Activated naive CD4-positive, alpha-beta T cell treated with anti-CD3 and anti-CD28 coated beads, Interleukin-2, amount 50 U/mL, for 72 hours (primary cell): ENCODE measurements at places on chromosomes 7 and 10.

GRCh38 chr10:75408509-75408875 is 6.9 kb upstream of the ZNF503 start:
- no peak for DNase-seq

GRCh38 chr10:34137201-34137600 is 677.9 kb downstream of the PARD3 start:
- DNase-seq, result no peak

GRCh38 chr7:28029051-28029450 is 151.5 kb downstream of the JAZF1 start:
- DNase-seq, result no peak

DNA sequence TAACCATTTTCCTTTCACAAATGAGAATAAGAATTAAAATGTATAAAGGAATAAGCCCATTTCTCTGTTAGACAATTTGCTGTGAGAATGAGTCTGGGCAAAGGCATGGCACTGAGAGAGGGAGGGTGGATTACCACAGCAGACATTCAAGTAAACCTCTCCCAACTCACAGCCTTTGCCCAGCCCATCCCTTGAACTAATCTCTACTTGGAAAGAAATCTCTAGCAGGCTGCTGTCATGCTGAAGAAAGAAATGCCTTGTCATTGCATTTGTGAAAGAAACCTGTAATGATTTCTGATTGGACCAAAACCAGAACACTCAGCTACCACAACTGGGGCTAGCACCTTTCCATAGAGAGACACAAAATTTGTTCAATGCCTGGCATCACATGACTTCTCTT is 39.2 kb downstream of the CH25H start:
- DNase-seq, result no peak

GRCh38 chr10:12768156-12769100 is 233.1 kb downstream of the CCDC3 start:
- no peak for DNase-seq

DNA sequence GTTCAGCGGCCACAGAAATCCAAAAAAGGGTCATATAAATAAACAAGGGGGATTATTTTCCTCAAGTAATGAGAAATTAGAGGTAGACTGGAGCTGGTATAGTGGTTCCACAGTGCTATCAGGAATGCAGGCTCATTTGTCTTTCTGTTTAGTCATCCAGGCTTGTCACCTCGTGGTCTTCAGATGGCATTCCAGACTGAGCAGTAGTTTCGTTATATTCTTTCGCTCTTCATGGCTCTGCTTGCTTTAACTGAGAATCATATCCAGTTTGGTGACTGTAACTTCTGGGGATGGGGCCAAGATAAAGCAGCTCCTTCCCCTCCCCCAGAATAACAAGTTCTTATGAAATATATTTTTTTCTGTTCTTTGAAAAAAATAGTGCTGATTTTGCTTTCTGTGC is 9.5 kb downstream of the ANKIB1 start:
- no peak for DNase-seq

DNA sequence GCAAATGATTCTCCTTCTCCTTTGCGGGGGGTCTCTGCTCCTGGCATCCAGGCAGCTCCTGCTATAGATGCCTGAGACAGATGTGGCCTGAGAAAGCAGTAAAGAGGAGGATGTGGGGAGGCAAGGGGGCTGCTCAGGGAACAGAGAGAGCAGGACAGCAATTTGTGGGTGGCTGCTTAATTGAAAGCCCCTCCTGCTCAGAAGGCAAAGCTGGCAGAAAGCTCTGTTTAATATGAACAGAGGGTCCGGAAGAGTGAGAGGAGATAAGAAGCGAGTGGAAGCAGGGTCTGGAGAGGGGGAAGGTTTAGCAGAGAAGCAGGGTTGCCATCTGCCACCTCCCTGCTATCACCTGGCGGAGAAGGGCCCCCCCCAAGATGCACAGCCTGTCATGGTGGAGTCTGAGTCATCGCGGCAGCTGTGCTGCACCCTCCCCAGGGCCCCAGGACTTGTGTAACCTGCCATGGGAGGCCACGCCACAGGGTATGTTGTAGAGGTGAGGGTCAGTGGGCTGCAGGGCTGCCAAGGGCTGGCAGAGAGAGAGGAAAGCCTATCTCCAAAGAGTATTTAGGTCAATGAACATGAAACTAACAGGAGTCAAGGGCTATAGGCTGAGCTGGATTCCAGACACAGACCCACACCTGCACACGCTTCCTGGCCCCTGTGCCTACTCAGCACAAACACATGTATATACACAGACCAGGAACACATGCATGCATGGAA is 1109.8 kb upstream of the AUTS2 start:
- DNase-seq, result no peak

DNA sequence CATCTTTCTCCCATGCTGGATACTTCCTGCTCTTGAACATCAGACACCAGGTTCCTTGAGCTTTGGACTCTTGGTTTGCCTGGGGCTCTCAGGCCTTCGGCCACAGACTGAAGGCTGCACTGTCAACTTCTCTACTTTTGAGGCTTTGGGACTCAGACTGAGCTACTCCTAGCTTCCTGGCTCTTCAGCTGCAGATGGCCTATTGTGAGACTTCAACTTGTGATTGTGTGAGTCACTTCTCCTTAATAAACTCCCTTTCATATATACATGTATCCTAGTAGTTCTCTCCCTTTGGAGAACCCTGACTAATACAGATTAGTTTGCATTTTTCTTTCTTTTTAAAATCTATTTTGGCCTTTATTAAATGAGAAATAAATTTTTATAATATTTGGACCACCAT is 276.2 kb upstream of the SEMA3C start:
- DNase-seq, result no peak
